ENCODE measurements at places on chromosomes 7 and 10.

GRCh38 chr7:115066050-115066449 lies 144.2 kb downstream of the MDFIC start:
- no peak for DNase-seq

DNA sequence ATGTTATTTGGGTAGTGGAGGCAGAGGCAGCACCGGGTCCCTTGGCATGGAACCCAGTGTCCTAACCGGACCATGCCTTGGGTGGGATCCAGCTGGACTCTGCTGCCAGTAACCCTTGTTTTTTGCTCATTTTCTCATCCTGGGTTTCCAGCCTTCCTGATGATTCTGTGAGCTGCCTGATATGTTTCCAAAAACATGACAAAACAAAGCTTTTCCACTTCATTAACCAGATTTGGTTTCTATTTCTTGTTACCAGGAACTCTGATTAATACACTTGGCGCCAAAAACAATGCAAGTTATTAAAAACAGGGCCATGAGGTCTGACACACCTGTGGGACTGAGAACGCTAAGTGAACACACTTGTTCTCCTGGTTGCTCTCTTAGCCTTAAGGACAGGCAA lies 32.8 kb upstream of the DLG5 start:
- no peak for DNase-seq

GRCh38 chr7:140062118-140062527 lies 628 bp downstream of the PARP12 start:
- no peak for DNase-seq

- DNase-seq: no peak
Observed at GRCh38 chr10:50497758-50498157, 126.0 kb downstream of the SGMS1 start.

DNA sequence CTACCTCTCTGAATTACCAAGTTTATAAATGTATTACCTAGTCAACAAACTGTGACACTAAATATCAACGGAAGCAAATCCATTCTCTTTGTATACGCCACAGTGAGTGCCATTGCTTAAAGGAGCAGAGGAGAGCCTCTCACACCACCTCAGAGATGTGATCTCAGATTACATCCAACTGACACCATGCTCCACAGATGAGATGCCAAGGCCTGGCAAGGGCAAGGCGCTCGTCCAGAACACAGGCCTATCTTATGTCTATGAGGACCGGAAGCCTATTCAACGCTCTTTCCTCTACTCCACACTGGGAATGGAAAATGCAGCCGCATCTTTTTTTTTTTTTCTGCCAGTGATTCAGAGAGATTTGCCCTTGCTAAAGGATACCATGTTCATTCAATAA lies 11.4 kb downstream of the PDIA4 start:
- DNase-seq: no peak

GRCh38 chr10:25982107-25982506 lies 48.1 kb downstream of the MYO3A start:
- no peak for DNase-seq
